ENCODE measurements at places on chromosomes 2 and 18.

GRCh38 chr2:109162999-109163398 lies 34.0 kb downstream of the SH3RF3 start:
- DNase-seq = no peak

- DNase-seq = no peak
These were observed 303.8 kb upstream of the UBE2E3 start for GRCh38 chr2:180676520-180677025.

DNA sequence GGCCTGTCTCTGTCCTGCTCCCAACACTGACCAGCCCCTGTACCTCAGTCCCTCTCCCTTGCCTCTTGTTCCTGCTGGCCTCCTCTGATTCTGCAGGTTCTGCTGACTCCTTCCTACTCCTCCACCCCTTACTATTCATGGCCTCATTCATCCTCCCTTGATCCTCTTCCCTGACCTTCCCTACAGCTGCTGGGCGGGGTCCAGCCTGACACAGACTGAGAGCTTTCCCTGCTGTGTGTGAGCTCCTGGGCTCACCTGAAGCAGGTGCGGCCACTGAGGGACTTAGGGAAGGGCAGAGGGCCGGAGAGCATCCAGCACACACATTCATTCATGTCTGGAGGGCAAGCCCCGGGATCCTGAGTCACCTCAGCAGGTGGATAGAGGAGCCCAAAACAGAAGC lies 185.6 kb downstream of the CTIF start:
- no peak for DNase-seq

DNA sequence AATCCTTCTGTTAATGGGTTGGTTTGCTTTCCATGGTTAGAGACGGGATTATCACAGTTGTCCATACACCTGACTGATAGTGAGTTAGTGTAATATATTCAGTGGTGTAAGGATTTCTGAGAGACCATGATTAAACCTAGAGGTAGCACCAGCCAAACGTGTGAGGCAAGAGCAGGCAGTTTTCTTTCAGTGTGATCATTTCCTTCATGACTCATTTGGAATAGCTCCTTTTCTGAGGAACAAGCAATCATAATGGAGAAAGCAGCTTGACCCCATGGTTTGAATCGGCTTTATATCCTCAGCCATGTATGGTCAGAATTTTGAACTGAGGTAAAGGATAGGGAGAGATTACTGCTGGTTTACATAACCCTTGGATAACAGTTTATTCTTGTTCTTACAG lies 2.9 kb downstream of the MXD1 start:
- no peak for DNase-seq

DNA sequence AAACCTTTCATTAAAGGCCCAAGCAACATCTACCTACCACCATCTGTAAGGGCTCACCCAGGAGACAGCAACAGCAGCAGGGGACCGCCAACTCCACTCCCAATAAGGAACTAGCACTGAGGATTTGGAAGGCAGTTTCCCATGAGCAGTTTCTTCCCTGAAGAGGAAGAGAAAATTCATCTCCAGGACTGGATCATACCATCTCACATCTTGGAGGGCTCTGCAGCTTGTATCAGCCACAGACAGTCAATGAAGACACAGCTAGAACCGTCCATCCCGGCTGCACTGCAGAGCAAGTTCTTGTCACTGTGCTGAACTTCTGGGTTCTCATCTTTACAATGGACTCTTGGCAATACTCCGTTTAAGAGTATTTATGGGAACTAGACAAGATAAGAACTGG lies 2.8 kb upstream of the GYPC start:
- DNase-seq = no peak

GRCh38 chr2:241187101-241187917 lies 1.2 kb upstream of the ANO7 start:
- no peak for DNase-seq

DNA sequence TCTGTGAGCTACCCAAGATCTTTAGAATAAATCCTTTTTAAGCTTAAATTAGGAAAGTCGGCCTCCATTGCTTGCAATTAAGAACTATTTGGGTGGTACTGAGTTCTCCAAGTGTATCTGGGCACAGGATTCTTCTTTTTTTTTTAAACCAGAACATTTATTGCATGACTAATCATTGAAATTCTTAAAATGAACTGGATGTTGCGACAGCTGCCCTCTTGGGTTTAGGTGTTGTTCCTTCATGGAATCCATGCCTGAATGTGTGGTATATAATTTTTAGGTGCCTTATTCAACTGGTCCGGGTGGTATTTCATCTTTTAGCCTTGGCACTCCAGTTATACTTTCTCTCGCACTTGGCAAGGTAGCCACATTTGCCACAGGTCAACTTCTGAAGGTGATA lies 14.5 kb upstream of the KCNK3 start:
- DNase-seq = no peak

GRCh38 chr2:171334171-171334570 lies 99.6 kb downstream of the METTL8 start:
- no peak for DNase-seq

GRCh38 chr2:53475321-53475720 lies 292.3 kb upstream of the CHAC2 start:
- DNase-seq = no peak

DNA sequence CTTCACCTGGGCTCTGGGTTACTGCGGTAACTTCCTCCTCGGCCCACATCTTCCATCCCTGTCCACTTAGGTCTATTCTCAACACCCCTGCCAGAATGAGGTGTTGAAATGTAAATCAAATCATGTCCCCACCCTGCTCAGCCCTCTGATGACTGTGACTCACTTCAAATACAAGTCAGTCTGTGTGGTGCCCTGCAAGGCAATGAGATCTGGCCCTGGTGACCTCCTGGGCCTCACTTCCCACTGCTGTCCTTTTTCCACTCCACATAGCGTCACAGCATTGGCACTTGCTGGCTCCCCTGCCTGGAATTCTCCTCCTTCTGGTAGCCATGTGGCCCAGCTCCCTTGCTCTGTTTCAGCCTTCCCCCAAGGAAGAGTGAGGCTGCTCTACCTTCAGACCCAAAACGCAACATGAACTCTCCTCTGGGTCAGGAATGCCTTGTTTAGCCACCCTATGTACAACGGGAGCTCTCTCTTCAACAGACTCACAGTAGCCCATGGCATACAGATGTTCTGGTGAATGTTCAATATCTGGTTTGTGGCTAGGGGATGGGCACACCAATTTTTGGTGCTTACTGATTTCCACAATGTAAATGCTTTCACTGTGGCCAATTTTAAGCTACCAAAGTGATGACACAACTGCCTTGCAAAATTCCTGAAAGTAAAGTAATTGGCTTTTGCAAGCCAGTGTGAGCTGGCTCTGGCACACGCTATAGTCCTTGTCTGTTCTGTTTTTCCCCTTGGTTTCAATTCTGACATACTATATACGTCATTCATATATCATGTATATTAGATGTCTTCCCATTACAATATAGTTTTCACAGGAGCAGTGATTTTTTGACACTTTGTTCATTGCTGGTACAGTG lies 550.3 kb upstream of the HS6ST1 start:
- no peak for DNase-seq

DNA sequence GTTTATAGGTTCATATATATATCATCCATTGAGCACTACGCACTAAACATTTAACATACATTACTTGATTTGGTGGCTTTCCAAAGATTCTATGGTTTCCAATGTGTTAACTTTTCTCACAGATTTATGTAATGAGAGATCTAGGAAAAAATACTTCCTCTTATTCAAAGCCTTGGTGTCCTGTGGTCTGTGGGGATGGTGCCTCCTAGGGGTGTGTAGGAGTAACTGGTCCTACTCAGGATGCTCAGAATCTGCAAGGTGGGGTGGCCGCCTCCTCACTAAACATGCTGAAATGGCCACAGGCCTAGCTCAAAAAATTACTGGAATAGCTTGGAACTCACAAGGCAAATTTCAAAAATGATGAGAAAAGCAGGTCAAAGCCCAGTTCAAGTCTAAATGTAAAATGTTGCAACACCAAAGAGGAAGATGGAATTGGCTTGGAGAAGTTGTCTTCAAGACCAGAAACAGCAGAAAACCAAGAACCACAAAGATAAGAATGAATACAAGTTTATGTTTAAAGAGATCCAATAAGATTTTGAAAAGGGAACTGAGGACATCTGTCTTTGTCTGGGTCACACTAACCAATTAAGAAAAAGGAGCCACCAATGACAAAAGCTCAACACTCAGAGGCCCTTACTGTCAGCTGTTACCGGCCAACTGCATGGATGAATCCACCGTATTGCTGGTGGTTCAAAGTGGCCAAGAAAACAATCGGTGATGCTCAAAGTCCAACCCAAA lies 11.5 kb downstream of the GPR55 start:
- no peak for DNase-seq

GRCh38 chr18:35730691-35731370 lies 149.3 kb downstream of the GALNT1 start:
- DNase-seq = no peak

GRCh38 chr18:63079114-63079513 lies 240.5 kb downstream of the BCL2 start:
- no peak for DNase-seq

DNA sequence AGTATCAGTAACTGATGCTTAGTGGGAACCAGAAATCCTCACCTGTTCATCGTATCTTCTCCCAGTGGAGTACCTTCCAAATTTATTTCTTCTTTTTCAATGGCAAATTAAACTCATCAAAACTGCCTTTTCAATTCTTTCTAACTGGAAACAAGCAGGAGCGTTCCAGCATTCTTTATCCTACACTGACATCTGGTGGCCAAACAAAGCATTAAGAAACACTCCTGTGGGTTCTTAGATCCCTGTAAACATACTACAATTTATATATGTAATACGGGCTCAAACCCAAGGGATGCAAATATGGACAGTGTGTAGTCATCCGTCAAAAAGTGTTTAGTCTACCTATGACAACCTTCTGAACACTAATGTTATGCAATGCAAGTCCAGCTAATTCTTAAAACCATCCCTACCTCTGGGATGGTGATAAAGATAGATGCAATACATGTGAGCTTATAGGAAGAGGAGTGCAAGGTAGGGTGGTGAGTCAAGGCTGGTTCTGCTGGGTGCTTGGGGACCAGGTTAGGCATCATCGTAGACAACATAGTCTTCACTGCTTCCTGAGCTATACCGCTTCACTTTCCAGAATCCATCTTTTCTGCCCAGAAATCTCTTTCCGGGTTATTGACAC lies 375.0 kb downstream of the CTNNA2 start:
- DNase-seq = no peak

DNA sequence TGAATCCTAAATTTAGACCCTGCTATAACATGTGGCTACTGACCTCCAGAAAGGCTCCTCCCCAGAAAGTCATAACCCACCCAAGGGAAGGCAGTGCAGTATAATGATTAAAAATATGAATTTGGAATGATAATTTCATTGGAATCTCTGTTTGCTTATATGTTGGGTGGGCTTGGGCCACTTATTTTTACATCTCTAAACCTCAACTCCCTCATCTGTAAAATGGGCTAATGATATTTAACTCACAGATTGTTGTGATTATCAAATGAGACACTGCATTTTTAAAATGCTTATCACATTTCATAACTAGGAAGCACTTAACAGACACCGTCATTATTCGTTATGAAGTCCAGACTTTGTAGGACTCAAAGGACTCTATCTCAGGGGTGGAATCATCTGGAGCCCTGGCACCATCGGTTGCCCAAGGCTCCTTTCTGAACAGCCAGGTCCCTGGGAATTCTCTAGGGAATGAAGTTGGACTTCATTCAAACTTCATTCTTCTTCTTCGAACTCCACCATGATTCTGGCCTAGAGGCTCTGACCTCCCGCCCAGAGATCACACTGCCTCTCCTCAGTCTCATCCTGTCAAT lies 33.1 kb upstream of the RMDN2 start:
- DNase-seq = no peak

DNA sequence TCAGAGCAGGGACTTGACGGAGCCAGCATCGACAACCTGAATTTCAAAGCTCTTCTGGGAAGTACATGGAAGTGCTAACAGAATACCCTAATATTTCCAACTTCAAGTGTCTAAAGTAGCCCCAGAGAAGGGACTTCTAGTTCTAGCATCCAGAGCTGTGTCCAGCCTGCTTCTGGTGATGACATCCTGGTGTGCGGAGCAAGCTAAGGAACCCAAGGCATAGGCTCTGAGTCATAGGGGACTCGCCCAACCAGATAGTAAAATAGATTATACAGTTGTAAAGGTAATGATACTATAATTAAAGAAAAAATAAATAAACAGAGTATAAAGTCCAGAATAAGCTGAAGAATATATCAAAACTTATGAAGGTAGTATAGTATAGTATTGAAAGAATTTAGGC lies 108.1 kb upstream of the SERPINE2 start:
- no peak for DNase-seq

DNA sequence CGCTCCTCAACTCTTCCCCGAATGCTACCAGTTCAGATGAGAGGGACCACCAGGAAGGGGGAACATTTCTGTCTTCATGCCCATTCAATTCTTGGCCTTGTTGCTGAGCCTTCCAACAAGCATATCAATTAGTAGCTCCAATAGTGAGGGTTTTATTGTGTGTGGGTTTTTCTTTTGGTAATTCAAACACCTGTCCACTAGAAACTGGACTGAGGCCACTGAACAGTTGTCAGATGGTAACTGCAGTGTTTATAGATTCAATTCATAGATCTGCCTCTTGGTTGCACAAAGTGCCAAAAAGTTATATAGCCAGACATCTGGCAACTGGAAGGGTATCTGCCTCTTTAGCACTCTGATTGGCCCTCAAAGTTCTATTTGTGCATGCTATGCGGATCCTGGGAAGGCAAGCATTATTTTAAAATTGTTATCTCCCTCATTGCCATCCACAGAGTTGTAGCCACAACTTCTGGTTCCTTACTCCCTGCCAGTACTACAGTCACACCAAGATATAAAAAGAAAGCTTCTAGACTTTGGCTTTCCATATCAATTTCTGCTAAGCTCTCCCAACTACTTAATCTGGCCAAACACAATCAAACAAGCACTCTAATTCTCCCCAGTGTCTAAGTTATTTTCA lies 83.3 kb upstream of the ZNF521 start:
- no peak for DNase-seq

DNA sequence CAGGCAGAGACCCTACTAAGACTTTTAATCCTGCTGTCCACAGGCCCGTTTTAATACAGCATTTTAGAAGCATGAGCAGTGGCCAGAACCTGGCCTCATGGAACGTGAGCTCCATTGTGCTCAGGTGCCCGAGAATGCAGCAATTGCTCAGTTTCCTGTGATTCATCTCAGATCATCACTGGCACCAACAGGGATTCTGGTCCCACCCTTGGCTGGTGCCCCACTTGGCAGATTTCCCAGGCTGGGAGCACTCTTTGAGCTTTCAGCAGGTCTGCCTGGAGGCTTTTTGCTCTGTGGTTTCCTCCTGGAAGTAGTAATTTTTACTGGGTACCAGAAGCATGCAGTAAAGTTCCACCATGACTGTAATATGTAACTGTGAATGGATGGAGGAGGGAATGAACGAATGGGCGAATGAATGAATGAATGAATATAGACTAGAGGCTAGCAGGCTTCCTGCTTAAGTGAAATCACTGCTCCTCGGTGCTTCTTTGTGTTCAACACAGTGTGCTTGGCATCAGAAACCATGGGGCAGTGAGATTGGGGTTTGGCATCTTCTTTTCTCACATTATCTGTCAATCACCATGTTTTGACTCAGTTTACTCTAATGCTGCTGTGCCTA lies 312.9 kb downstream of the PRKCE start:
- DNase-seq = no peak

All from NCI-H1417 treated with DMSO at 0.1 percent for 48 hours (cell line).